ENCODE measurements at places on chromosomes 4 and X.

GRCh38 chrX:32524385-32524784 is 687.0 kb downstream of the DMD start:
- peak; percentile 48 for DNase-seq

- no peak for DNase-seq
These were observed 631.9 kb upstream of the INTU start for GRCh38 chr4:127000846-127001245.

DNA sequence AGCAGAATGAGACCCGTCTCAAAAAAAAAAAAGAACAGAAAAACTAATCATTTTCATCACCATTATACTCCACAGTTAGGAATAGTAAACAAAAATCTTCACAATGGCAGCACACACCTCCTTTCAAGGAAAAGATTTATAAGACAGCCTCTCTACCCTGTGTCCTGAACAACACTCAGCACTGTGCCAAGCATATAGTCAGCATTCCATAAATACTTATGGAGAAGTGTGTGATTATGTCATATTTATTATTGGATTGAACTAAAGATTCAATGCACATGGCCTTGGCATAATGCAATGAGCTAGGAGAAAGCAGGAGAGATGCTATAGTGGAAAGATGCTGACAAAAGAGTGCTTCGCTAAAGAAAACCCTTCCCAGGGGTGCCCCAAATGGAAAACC is 52.6 kb downstream of the FAM114A1 start:
- no peak for DNase-seq

DNA sequence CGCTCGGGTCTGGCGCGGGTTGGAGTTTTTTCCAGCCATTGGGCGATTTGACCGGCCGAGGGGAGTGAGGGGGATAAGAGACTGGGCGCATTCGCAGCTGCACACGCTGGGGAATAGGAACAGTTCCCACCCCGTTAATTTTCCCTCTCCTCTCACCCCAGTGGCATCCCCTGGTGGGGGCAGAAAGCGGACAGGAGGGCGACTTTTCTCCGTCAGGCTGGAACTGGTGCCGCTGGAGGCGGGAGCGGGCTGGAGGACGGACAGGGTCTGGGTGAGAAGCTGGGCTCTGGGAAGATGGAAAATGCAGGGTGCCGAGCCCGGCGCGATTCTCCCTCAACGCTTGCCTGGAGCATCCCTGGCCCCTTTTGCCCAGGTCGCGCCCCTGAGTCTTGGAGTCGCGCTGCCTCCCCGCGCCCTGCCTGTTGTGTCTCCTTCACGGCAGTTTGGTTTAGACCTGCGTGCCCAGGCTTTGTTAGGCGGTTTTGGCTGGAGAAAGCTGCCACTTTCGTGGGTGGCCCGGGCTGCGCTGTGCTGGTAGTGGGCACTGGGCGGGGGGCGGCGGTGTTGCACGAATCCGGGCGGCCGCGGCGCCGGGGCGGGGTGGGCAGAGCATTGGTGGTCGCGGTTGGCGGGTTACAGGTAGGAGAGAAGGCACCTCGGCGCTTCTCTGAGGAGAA is 2.0 kb downstream of the ADGRL3 start:
- peak; percentile 55 for DNase-seq

DNA sequence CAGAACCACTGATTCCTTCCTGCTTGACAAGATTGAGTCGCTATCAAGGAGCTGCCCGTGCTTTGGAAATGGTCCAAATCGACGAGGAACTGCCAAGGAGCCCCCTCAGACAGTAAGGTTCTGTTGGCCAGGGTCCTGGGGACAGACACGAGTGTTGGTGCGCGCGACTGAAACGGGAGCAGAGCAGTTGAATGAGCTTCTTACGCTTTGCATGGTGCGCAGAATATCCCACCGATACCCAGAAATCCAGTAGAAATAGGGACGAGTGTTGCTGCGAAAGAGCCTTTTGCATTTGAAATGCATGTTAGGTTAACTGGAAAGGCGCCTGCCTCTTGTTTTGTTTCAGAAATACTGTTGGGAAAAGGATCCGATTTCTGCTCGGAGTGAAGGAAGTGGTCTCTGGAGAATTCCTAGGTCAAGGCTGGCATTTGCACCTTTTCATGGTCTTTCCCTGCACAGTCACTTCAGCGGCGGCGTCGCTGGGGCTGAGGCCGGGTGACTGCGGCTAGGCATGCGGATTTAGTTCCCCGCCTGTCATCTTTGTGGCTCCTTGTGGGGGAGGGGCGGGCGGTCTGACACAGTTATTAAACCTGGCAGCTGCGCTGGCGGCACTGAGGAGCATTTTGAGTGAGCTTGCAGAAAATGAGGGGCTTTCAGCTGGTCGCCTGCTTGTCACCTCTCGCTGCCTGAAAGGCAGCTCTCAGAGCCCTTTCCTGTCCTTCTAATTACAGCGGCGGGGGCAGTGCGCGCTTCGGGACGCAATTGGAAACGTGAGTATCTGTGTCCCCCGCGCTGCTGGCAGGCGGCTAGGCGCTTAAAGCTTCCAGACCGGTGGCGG is 51.5 kb upstream of the TRIM2 start:
- DNase-seq = peak; percentile 83

DNA sequence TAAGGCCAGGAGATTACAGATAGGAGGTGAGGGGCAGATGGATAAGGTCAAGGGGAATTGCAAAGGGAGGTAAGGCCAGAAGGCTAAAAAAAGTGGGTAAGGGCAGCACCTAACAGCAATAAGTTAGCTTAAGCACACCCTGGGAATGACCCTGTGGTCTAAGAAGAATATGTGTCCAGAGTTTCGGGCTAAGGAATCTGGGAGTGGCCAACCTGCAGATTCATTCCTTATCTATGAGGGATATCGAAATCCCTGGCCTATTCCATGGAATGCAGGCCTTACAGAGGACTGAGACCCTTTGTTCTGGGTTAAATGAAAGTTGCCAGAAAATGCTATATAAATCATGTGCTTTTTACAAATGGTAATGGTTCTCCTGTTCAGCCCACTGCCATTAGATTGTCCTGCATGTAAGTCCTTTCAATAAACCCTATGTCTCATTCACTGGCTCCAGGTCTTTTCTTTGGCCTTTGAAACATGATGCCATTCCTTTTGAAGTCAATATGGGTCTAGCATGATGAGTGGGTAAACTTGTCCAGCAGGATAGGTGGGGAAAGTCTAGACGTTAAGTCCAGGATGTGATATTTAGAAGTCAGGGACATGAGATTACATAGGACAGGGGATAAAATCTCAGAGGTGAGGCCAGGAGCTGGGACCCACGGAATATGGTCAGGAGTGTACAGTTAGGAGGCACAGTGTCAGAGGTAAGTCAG is 226.2 kb downstream of the TACR3 start:
- DNase-seq = no peak

DNA sequence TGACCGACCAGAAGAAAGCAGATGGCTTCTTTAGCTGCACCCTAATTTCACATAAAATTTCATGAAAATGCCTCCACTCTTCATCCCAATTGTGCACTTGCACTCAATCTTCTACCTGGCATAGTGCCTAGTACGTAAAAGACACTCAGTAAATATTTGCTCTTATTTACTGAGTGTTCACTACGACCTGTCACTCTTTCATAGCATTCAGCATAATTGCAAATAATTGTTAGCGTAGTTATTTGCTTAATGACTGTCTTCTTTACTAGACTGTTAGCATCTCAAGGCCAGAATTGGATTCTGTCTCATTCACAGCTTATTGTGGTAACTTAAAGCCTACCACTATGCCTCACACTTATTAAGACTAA is 130.2 kb downstream of the ENOX2 start:
- no peak for DNase-seq

DNA sequence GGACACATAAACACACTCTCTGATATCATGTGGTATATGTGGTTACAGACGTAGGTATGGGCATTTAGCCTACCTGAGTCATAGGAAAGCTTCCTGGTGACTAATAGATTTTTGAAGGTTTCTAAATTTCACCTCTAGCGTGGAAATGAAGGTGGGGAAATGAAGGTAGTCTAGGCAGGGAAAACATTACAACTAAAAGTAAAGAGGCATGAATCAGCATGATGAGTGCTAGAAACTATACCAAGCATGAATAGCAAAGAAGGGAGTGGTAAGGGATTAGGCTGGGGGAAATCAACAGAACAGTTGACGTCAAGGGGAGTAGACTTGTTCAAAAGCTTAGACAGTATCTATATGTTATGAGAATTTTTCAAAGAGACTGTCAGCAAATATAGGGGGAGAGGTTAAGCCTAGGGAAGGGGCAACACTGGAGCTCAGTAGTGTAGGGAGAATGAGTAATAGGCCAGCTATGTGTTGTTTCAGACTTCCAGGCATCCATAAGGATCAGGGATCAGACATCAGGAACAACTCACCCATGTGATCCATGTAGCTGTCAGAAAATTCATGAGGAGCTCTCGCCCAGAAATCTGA is 279.3 kb upstream of the DIPK2B start:
- DNase-seq = no peak

DNA sequence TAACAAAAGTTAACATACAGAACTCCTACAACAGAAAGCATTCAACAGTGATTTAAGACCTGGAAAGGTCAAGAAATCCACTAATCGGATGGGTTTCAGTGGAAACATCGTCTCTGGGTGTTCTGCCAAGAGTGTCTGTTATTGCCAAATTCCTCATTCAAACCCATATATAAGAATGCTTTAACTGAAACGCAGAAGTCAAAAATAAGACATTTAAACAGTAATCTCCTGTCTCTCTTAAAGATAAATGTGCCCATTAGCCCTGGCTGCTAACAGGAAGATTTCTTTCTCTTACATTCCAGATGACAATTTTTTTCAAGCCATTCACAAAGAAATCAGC is 31.5 kb downstream of the DCTD start:
- no peak for DNase-seq

GRCh38 chrX:134619838-134620237 is 38.4 kb downstream of the PLAC1 start:
- no peak for DNase-seq

GRCh38 chr4:139922406-139923024 is 231.5 kb downstream of the MAML3 start:
- DNase-seq = no peak

DNA sequence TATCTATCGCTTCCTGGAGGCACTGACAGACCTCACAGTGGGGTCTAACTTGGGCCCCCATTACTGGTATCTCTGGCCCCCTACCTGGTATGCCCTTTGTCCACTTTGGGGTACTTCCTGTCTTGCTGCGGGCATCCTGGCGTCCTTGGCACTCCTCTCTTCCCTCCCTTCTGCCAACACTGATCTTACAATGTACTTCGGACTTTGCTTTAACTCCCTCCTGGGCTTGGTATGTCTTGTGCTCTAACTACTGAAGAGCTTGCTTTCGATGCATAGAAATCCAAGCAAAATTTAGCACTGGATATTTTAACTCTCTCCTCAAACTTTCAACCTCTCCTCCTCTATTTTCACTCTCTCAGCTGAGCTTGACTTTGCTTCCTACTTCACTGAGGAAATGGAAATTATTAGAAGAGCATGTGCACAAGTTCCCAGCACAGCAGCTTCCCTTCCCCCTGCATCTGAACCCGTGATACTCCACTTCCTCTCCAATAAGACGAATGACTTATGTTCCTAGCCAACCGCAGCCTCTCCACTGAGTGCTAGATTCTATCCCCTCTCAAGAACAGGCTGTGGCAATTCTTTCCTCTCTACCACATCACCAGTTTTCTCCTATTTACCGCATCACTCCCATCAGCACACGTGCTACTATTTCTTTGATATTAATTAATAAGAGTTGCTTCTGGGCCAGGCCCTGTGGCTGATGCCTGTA is 52.9 kb downstream of the SUPT20HL2 start:
- DNase-seq = no peak

DNA sequence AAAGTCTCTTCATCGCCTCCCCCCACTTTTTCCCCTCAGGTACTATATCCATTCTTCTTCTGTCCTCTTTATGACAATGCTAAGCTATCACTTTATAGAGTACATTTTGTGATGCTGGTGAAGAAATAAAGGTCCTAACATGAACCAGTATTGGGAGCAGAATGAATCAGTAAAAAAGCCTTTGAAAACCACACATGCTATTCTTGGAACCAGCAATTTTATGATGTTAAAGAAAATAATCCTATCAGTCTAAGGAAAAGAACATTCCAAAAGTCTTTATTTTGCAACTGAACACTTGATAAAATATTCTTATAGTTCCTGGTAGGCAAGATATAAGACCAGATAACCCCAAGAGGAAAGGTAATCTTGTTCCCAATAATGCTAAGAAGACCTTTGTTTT is 107.8 kb upstream of the MCF2 start:
- DNase-seq = no peak

DNA sequence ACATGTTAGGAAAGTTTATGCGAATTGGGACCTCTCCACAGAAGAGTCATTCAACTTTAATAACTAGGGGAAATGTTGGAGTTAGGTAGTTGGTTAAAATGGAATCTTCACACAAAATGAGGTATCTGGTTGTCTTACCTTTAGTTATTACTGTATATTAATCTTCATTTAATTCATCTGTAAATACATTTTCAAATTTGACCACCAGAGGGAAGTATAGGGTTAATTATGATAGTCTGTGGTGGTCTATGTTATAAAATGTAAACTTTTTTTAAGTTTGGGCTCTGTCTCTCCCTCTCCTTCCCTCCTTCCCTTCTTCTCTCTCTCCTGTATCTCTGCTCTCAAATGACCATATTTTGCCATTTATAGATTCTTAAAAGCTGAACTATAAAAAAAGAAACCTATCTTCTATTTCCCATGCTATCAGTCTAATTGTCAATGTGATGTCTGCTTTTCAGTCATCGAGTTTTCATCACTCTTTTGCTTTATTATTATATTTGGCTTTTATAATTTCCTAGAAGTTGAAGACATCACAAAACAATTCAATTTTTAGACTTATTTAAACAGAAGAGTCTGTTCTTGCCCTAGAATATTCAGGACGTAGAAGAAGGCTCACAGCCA is 49.8 kb downstream of the TMEM144 start:
- no peak for DNase-seq

DNA sequence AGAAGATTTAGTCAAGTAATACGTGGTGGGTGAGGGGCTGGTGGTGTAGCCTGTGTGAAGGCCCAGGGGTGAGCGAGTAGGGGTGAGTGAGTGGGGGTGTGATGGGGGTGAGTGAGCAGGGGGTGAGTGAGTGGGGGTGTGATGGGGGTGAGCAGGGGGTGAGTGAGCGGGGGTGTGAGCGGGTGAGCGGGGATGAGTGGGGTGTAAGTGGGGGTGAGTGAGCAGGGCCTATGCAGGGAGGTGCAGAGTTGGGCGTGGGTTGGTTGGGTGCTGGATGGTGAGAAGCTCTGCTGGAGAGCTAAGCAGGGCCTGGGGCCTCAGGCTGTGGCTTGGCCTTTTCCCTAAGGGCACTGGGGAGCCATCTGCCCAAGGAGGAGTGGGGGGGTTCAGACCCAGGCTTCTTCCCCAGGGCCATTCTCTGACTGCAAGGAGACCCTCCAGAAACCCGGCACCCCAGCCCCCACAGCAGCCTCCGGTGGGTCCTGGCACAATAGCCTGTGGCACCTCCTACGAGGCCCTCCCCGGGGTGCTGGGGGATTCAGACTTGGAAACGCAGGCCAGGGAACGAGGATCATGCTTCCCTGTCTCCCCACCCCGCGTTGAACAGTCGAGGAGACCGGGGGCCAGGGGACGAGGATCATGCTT is 30.4 kb downstream of the SH3TC1 start:
- DNase-seq = no peak

GRCh38 chrX:41538707-41539106 is 91.6 kb downstream of the NYX start:
- DNase-seq = no peak
